Amygdala (tissue), 56 donors: ENCODE measurements at places on chromosomes 7 and 10.

GRCh38 chr10:90642136-90642535 lies 215.7 kb downstream of the HTR7 start:
- no peak for DNase-seq

DNA sequence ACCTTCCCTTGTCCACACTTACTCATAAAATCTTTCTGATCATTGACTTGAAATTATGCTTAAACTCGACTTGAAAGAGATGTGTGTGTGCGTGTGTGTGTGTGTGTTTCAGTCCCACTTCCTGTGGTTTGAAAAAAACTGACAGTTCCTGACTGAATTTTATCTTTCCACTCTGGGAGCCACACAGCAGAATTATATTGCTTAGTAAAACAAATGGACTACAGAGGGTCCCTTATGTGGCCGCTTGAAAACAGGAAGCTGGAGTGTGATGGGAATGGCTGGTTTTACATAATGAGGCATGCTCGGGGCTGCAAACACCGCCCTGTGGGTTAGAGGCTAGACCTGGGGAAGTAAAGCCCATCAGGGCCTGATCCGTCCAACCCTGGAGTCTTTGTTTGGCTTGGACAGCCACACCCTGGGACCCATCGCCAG lies 54.8 kb downstream of the LYZL1 start:
- DNase-seq: no peak

GRCh38 chr7:153188630-153189029 lies 429.1 kb downstream of the ACTR3B start:
- DNase-seq: no peak

DNA sequence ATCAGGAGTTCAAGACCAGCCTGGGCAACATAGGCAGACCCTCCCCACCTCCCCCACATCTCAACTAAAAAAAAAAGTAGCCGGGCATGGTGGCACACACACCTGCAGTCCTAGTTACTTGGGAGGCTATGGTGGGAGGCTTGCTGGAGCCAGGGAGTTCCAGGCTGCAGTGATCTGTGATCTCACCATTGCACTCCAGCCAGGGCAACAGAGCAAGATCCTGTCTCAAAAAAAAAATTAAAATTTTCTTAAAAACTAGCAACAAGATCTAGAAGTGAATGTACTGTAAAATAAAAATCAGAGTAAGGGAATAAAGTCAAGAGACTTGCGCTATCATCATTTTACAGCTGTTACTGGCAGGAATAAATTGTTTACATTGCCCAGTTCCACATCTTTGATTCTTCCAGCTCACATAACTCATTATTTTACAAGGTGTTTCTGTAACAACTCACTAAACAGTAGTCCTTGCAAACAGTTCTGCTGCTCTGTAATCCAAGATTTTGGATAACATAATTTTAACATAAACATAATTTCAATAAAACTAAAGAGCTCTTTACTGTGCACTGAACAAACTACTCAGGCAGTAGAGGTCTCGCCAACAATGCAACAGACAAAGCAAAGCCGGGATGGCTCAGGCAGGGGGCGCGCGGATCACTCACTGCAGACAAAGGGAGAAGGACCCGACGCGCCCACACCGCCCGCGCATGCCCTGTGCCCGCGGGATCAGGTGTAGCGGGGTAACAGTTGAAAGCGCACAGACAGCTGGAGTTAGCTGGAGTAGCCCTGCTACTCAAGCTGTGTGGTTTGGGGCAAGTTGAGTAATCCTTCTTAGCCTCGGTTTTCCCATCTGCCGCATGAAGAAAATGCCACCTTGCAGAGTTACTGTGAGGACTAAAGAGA lies 73.3 kb upstream of the NFE2L3 start:
- DNase-seq: peak; percentile 6

- DNase-seq: no peak
These were observed 1171.6 kb upstream of the C7orf33 start for GRCh38 chr7:147418966-147419365.

GRCh38 chr7:111083413-111083812 lies 7.5 kb upstream of the LRRN3 start:
- DNase-seq: no peak

DNA sequence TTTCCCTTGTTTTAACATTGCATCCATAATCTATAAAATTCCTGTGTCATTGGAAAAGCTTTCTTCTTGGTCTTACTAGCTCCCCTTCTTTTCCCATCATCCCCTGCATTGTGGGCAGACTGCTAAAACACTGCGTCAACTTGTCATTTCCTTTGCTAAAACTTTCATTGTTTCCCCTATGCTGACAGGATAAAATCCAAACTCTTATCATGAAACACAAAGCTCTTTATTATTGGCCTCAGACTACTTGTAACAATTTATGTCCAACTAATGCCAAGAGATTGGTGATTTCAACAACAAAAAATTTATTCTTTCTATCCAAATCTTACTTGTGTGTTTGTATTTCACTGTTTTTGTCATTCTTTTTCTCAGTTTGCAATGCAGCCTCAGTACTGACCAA lies 339.1 kb downstream of the HGF start:
- DNase-seq: no peak

- DNase-seq: no peak
These were observed 20.4 kb downstream of the GRID2IP start for GRCh38 chr7:6530626-6531491.

- DNase-seq: no peak
These were observed 449.1 kb upstream of the ANKRD30A start for GRCh38 chr10:36676321-36676720.

- DNase-seq: no peak
These were observed 423.4 kb upstream of the DPP6 start for GRCh38 chr7:153628825-153629224.

DNA sequence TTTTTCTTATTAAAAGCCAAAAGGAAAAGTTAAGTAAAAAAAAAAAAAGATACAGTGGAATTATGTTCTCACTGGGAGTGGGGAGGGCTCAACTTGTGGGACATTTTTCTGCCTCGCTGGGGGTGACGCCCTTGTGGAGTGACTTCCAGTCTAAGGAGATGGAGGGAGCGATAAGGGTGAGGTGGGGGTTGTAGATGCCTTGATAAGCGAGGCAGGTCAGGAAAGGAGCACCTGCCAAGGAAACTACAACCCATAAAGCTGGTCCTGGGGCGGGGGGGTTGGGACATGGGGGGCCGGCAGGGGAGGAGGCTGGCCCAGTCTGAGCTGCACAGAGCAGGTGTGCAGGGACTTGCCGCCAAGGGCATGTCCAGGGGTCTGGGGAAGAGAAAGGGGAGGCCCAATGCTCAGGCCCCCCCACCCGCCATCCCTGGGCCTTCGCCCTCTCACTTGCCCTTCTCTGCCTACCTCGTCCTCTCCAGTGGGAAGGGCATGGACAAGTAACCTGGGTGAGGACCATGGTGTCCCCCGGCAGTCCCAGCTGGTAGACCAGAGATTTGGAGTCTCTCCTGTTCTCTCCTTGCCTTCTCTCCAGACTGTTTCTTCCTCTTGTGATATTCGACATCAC lies 2.5 kb upstream of the TRPV5 start:
- no peak for DNase-seq

- no peak for DNase-seq
These were observed 503.6 kb upstream of the MGMT start for GRCh38 chr10:128963211-128964099.

DNA sequence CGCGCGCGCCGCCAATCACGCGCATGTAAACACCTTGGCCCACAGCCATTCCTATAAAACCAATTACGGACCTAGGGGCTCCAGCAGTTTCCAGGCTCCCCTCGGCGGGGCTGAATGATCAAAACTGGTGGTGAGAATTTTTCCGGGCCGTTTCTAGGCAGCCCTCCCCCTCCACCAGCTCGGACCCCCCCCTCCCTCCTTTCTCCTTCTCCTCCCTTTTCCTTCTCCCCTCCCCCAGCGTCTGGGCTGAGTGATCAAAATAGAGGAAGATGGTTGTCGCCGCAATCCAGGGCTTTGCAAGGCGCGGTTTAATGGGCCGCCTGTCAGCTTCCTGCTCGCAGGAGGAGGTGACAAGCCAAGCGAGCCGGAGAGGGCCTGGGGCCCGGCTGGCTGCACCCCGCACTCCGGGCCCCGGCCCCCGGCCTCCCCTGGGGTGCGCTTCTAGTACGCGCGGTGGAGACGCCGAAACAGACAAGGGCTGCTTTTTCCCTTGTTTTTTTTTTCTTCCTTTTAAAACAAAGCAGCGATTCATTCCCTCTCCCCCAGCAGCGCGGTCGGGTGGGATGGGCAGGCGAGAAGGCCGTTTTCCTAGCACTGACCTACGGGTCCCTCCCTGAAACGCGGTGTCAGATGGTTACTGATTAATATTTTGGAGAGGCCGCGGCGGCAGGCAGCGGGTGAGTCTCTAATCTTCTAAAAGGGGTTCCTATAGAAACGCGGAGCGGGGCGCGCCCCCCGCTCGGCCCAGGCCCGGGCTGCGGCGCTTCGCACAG lies 528 bp upstream of the TNRC18 start:
- DNase-seq: peak; percentile 96

DNA sequence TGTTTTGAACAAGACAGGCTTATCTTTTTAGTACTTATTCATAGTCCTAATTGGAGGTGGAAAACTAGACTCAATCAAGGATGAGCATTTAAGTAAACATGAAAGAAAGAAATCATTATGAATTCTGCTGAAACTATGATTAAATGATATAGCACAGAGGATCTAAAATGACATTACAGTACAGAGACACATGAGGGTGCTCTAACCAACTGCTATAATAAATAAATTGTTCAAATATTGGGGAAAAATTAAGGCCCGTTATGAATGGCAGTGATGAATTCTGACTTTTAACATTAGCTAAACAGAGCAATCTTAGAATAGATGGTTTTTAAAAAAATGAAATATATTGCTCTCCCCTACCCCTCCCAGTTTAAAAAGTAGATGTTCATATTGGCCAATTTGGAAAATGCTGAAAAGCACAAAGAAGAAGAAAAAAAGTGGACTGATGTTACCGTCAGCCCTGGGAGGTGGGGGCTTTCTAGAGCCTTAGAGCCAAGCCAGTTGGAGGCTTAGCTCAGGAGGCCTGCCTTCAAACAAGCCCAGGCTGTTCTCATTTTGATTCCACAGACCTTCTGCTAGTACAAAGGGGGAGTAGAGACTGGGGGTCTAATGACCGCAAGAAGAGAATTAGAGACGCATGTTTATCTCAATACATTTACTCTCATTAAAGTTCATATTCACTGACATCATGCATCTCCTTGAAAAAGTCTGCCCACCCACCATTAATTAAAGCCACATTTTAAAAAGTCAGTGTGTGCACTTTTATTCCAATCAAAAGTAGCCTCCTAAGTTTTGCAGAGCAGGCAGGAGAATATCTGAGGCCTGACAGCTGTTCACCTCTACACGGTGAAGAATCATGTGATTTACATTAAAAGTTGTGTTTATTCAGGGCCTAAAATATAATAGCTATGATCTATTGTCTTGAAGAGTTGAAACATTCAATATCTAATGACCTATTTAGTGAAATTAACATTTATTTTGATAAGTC lies 10.0 kb downstream of the WNT2 start:
- DNase-seq: no peak

DNA sequence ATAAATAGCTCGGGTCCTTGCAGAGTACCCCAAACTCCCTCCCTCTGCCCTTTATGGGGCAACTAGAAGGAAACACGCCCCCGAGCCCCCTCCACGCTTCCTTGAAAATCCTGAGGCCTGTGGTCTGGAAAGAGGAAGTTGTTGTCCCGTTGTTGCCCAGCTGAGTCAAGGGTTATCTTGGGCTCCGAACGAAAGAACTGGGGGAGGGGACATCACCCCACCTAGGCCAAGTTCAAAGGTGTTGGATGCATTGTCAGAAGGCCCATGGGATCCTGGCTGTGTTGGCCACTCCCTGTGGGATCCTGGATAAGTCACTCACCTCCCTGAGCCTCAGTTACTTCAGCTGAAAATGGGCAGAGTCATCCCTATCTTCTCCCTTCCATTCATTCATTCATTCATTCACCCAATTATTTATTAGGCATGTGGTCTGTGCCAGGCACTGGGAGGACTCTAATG lies at the start of gene CCL24:
TSS of gene CCL24 (minus strand) at position 26 of the 456 bp plus-strand sequence. CDS start 91 bp downstream, outside the sequence.
- no peak for DNase-seq

DNA sequence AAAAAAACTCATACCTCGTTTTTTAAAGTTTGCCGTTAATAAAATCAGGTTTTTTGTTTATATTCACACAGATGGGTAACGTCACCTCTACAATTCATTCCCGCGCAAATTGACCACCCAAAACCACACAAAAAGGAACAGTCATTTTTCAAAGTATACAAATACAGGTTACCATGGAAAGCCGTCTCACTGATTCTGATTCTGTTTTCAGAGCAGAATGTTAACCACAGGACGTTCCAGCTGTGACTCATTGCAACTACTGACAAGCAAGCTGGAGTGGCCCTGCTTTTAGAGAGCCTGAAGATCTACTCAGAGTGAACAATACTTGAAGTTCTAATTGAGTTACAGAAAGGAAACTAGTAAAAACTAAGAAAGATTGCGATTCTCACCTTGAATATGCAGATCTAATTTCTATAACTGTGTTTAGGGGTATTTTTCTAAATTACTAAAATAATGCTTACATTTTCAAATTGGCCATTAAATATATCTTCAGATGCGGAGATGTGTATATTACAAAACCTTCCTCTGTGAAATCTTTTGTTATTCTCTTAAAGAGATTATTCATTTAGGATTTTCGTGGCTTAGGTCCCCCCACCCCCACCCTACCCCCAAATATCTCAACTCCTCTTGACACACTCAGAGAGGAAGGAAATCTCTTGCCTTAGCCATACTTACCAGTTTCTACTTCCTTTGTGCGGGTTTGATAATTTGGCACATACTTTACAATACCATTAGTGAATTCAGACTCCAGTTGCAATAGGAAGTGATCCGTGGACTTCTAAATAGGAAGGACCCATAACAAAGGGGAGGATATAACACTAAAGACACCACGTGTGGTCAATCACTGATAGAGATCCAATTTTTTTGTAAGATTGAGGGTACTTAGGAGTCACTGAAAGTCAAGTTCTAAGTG lies 106.0 kb downstream of the CUBN start:
- DNase-seq: no peak

- DNase-seq: no peak
These were observed 68.1 kb downstream of the DGKB start for GRCh38 chr7:14834456-14834855.

GRCh38 chr10:4981722-4982471 lies 18.7 kb downstream of the AKR1C1 start:
- no peak for DNase-seq

DNA sequence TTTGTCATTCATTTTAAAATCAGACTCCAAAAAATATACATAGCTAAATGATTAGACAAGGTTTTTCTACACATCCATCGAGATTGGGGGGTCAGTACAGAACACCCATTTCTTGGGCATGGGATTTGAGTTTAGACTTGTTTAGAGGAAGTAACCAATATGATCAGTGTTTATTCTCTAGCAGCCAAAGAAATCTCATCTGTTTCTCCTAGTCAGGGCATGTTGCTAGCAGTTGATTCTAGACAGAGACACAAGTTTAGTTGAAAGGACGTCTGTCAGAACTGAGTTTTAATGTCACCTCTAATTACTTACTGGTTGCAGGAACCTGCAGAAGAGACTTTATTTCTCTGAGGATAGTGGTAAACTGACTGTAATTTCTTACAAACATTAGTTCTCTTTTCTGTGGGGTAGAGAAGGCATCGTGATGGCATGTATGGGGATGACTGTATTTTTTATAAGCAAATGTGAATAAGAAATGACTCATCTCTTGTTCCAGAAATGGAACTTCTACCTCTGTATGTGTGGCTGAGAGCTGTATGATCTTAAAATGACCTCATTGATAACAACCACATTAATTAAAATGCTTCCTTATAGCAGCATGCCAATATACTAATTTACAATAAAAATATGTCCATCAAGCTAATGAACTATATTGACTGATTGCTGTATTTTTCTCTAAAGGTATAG lies 30.6 kb upstream of the RHOBTB1 start:
- DNase-seq: no peak

GRCh38 chr10:75649466-75649865 lies 218.0 kb downstream of the LRMDA start:
- no peak for DNase-seq
